AG09319 (cell line): ENCODE measurements at places on chromosomes 6 and 20.

DNA sequence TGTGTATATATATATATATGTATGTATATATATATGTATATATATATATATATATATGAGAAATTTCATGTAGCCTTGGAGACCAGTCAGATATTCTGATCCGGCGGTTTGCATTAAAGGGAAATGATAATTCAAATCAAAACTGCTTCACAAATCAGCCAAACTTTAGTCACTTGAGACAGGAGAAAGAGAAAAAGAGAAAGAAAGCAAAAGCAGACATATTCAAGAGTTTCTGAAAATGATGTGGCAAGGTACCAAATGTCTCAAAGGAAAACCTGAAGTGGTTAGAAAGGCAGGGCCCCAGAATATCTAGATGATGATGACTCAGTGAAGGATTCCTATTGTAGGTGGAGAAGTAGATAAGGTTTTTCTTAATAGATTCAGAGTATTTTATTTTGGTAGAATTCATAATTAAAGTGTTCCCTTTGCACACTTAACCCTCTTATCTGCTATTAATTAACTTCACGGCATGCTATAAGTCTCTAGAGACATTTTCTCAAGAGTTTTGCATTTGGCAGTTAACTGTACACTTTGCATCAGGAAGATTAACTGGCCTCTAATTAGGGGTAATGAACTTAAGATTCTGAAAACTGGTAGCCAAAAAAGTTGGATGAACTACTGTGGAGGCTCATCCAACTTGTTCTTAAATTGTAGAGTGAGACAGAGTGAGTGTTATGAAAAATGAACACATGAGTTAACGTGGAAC is 50.1 kb upstream of the ASF1A start:
- no peak for DNase-seq

DNA sequence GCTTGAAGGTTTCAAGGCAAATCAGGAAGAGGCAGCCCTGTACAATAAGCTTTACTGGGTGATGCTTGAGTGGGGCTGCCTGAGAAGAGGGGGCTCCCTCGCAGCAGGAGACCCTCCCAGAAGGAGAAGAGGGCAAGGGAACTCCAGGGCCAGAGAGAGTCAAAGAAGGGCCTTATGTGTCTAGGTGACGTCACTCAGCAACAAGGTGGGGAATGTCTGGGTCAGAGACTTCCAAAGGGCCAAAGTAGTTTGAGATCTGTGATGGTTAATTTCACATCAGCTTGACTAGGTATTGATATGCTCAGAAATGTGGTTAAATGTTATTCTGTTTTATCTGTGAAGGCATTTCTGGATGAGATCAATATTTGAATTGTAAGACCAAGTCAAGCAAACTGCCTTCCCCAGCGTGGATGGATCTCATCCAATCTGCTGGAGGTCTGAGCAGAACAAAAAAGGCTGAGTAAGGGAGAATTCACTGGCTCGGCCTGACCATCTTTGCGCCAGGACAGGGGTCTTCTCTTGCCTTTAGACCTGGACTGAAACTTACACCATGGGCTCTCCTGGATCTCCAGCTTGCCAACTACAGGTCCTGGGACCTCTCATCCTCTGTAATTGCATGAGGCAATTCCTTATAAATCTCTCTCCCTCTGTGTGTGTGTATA is 35.9 kb downstream of the MAS1 start:
- DNase-seq, result no peak

- DNase-seq, result no peak
These were observed 380.3 kb upstream of the ARID1B start for GRCh38 chr6:156396791-156397418.

DNA sequence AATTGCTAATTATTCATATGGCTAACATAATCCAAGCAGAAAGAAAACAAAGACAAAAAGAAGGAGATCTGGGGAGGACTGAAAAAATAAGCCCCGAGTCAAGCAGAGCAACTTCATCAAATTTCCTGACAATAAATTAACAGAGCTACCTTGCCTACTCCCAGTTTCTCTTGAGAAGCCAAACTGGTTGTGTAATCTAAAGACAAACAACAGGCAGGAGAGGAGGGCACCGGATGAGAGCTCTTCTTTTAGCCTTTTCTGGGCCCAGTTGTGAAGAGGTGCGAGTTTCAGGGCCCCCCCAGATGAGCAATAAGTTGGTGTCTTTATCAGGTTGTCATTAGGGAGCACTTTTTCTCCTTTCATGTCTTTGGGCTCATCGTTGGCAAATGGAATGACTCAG is 197.1 kb upstream of the PCSK2 start:
- no peak for DNase-seq

GRCh38 chr6:107235511-107235910 is 120.2 kb upstream of the BEND3 start:
- no peak for DNase-seq

GRCh38 chr6:64290867-64291266 is 655.3 kb downstream of the PHF3 start:
- no peak for DNase-seq

GRCh38 chr20:53180928-53181362 is 208.8 kb downstream of the TSHZ2 start:
- no peak for DNase-seq

DNA sequence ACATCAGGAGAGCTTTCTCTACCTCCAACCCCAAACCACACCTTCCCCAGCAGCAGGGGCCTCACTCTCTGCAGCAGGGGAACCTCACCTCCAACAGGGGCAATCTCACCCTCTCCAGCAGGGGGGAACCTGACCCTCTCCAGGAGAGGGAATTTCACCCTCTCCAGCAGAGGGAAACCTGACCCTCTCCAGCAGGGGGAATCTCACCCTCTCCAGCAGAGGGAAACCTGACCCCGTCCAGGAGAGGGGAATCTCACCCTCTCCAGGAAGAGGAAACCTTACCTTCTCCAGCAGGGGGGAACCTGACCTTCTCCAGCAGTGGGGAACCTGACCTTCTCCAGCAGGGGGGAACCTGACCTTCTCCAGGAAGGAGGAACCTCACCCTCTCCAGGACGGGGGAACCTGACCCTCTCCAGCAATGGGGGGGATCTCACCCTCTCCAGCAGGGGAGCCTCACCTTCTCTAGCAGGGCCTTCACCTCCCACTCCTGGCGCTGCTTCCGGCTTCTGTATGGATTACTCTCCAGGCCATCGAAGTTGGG is 3.1 kb downstream of the B3GALT4 start:
- no peak for DNase-seq

DNA sequence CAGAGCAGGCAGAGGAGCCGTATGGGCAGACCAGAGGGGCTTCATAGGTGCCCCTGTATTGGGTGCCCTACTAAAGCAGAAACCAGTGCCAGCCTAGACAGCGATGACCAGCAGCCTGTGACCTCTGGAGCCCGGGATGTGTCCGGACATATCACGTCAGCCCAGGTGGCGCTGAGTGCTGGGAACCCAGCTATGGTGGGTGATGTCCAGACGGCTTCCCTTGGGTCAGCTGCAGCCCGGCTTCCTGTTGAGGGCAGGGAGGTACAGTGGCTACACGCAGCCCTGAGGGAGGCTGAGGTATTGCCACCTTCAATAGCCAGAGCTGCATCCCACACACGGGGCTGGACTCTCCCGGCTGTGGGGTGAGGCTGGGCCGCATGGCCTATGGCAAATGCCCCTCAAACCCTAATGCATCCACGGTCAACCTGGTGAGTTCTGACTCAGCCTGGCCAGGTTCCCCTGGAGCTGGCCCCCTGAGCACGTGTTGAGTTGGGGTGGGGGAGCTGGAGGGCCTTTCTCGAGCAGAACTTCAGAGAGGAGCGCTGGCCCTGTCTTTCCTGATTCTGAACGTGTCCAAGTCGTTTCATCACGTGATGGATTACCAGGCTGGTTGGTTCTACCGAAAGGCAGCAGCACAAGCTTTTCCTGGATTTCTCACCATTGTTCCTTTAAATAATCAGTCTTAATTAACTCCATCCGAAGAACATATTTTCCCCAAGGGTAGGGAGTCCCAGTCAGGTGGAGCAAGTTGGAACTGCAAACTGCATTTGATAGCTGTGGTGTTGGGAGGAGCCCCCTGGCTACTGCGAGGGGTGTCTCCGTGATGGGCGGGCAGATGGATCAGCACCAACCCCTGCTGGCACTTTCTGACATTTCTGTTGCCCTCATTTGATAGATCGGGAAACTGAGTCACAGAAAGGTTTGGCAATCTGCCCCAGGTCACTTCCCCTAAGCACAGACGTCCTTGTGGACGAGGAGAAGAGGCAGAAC is 7.1 kb upstream of the MYT1 start:
- no peak for DNase-seq

DNA sequence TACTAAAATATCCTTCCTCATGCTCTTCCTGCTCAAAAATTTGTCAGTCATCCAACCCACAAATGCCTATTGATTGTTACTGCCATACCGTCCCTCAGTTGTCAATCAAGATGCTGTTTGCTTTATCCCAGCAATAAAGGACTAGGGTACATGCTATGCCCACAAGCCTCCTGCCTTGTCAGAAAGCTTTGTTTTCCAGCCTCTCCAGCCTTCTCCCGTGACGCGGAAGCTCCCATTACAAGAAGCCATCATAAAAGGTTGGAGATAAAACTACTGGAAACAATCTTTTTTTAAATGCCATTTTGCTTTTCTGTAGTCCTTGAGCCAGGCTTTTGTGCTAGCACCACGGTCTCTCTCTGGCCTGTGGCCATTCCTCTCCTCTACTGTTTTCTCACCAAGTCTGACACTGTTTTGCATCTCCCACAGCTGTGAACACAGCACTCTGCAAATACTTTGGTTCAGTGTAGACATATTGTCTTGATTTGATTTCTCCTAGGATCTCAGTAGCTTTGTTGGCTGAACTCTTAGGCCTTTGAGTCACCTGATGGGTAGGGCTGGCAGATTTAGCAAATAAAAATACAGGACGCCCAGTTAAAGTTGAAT is 495.7 kb upstream of the JARID2 start:
- DNase-seq, result no peak

GRCh38 chr20:35305682-35306556 is 13.7 kb upstream of the FAM83C start:
- peak; percentile 95 for DNase-seq

- DNase-seq, result no peak
These were observed 189.4 kb upstream of the PREP start for GRCh38 chr6:105592329-105592728.

DNA sequence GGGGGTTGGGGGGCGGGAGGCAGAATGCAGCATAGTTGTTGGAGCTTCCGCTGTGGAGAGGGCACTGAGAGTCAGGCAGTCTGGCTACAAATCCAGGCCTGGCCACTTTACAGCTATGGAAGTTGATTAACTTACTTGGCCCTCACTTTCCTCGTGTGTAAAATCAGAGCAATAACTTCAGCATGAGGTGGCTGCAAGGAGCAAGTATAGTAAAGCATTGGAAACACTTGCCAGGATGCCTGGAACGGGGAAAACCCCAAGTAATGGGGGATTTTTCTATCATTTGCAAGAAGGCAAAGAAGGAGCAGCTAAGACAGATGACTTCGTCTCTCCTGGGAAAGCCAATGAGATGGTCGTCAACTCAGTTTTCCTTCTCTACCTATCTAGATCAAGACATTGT is 35.8 kb downstream of the AGPAT4 start:
- DNase-seq, result no peak

DNA sequence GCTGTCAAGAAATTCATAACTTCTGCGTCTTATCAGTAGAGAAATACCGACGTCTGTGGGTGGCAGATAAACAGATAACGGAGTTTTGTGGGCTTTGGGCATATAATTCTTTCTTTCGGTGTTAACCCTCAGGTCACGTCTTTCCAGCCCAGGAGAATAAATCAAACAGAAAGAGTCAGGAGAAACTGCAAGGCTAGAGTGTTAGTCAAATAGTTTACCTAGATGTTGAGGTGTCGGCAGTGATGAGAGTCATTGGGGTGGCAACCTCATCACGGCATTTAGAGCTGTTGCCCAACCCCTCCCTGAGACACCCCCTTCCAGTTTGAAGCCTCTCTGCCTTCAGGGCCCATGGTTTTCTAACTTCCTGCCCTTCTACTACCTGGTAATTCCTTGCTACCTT is 49.5 kb downstream of the ADTRP start:
- DNase-seq, result no peak

- DNase-seq, result no peak
These were observed 119.9 kb downstream of the SULF2 start for GRCh38 chr20:47665221-47665991.

- DNase-seq, result no peak
These were observed 154.8 kb upstream of the RAB32 start for GRCh38 chr6:146388736-146389364.

- no peak for DNase-seq
These were observed 1.5 kb upstream of the GMEB2 start for GRCh38 chr20:63628246-63628975.

GRCh38 chr6:105988321-105988720 is 97.8 kb upstream of the PRDM1 start:
- no peak for DNase-seq

DNA sequence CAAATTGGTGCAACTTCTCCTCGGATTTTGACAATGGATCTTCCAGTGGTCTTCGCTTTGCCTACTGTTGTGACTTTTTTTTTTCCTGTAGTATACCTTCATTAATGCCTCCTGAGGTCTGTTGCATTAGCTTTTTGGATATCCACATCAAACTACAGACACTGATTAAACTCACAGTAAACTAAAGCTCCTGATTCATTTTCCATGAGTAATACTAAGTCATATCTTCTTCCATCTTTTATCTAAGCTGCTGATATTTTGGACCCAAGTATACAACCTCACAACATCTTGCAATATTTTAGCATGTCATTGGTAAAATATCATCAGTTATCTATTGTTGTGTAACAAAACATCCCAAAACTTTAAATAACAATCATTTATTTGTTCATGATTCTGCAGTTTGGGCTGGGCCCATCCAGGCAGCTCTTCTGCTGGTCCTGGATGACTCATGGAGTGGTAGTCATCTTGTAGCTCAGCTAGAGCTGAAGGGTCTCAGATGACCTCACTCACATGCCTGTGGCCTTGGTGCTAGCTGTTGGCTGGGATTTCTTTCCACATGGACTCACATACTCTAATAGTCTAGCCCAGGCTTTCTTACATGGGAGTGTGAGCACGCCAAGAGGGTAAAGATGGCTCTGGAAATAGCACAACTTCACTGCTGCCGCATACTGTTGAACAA is 78.3 kb upstream of the SRSF6 start:
- DNase-seq, result peak; percentile 62

DNA sequence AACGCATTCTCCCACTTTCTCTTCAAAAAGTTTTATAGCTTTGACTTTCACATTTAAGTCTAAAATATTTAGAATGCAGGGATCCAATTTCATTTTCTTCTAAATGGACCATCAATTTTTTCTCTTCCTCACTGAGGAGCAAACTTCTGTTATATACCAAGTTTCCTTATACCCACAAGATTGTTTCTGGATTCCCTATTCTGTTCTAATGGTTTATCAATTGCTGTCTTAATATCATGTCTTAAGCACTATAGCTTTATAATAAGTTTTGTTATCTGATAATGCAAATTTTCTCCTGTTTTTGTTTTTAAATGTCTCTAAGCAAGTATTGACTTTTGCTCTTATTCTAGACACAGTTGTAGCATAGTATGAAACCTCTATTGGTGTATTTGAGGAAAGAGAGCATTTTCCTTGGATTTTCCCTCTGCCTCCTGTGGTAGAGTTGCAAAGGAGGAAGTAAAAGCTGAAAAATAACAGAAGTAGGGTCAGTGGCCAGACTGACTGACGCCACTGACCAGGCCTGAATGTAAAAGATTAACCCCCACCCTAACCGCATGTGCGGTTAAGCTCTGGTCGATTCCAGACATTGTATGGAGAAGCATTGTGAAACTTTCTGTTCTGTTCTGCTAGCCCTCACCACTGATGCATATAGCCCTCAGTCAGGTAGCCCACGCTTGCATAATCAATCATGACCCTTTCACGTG is 40.3 kb downstream of the GPX5 start:
- DNase-seq, result no peak

- no peak for DNase-seq
These were observed 244.0 kb downstream of the BTBD3 start for GRCh38 chr20:12161734-12162133.

- no peak for DNase-seq
These were observed 10.2 kb downstream of the CHMP4B start for GRCh38 chr20:33821270-33821836.
